ENCODE measurements at places on chromosomes 7 and 10. TPM values are rescaled to one million over a fixed set of nuclear protein-coding genes. Genes with fewer than 3 reads are reported as not detected.

Gene FAM241B
- total RNA-seq: not detected

Gene C10orf67
- not detected for total RNA-seq

Gene TM9SF3
- total RNA-seq: 118 TPM

Gene GHRHR
- total RNA-seq: not detected

GRCh38 chr10:110395350-110396283 is 90.9 kb upstream of the SMNDC1 start:
- peak overlapping the region; percentile 64 for H3K27ac ChIP-seq
- peak; percentile 96 for DNase-seq
- peaks cover 49% of the 10 kb centered on the region for H3K4me1 ChIP-seq
- H3K36me3 ChIP-seq: no peaks in the 10 kb centered on the region
- no peak overlapping the region for H3K4me3 ChIP-seq
- H3K27me3 ChIP-seq: no peaks in the 10 kb centered on the region

DNA sequence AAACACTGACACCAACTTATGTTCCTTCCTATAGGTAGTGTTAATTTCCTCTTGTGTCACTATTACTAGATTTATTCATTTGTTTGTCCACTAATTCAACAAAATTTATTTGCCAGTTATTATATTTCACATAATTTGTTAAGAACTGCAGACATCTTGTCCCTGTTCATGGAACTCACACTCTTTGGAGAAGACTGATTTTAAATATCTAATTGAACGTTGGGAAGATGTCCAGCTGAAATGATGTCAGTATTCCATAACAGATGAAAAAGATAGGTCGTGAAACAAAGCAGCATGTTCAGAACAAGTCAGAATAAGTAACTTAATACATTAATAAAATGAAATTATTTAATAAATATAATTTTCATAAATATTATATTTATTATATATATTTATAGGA is 873.1 kb upstream of the PHF14 start:
- H3K4me1 ChIP-seq: no peaks in the 10 kb centered on the region
- no peak overlapping the region for H3K27ac ChIP-seq
- H3K4me3 ChIP-seq: no peak overlapping the region
- DNase-seq: no peak
- H3K36me3 ChIP-seq: no peaks in the 10 kb centered on the region

DNA sequence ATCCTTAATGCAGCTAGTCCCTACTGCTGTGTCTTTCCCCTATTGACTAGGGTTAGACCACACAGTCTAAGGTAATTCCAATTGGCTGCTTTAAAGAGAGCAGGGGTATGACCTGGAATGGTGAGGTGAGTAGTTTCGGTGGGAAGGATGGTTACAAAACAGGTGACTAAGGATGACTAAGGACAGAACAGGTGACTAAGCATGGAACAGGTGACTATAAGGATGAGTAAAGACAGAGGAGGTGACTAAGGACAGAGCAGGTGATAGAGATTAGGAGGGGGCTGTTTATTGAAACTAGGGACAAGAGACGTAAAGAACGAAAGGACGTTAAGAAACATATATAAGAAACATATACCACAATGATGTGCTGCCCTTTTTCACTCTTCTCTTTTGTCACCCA is 145.1 kb upstream of the TMEM106B start:
- H3K4me3 ChIP-seq: no peak overlapping the region
- H3K27me3 ChIP-seq: no peaks in the 10 kb centered on the region
- H3K4me1 ChIP-seq: no peaks in the 10 kb centered on the region
- no peaks in the 10 kb centered on the region for H3K36me3 ChIP-seq

GRCh38 chr10:17226891-17227303 is 1.1 kb upstream of the VIM start:
- peak overlapping the region; percentile 88 for H3K27ac ChIP-seq
- H3K27me3 ChIP-seq: no peaks in the 10 kb centered on the region
- peaks cover 20% of the 10 kb centered on the region for H3K36me3 ChIP-seq
- DNase-seq: no peak
- peaks cover 19% of the 10 kb centered on the region for H3K4me1 ChIP-seq

DNA sequence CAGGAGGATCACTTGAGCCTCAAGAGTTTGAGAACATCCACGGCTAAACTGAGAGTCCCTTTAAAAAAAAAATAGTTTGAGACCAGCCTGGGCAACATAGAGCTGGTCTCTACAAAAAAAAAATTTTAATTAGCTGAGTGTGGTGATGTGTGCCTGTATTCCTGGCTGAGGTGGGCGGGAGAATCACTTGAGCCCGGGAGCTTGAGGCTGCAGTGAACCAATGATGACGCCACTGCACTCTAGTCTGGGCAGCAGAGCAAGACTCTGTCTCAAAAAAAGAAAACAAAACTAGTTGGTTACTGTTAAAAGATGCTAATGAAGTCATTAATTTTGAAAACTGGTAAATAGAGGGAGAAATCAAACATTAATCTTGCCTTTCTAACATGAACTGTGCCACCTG is 76.4 kb downstream of the MMRN2 start:
- H3K4me1 ChIP-seq: no peaks in the 10 kb centered on the region
- H3K27ac ChIP-seq: no peak overlapping the region
- H3K36me3 ChIP-seq: peaks cover 6% of the 10 kb centered on the region
- no peak overlapping the region for H3K4me3 ChIP-seq

- no peak overlapping the region for H3K27ac ChIP-seq
- DNase-seq: peak; percentile 69
- peaks cover 3% of the 10 kb centered on the region for H3K27me3 ChIP-seq
- H3K4me1 ChIP-seq: peaks cover 8% of the 10 kb centered on the region
These were observed 25.7 kb downstream of the C7orf25 start for GRCh38 chr7:42886129-42886528.

All from osteoblast (primary cell).